Smooth muscle cell of the coronary artery (primary cell): ENCODE measurements at places on chromosomes 2 and 18. TPM values are rescaled to one million over a fixed set of nuclear protein-coding genes. Genes with fewer than 3 reads are reported as not detected.

The ANKRD30BL gene
- total RNA-seq: not detected in 2 replicates

The PKDCC gene
- 28.9 and 147 TPM in 2 replicates for total RNA-seq

The RGPD4 gene
- total RNA-seq: under 0.01 TPM in 1 of 2 replicates, not detected in the other

The HOXD8 gene
- total RNA-seq: 0.23 and 1.9 TPM in 2 replicates

The STPG4 gene
- 0.23 TPM in 2 replicates for total RNA-seq

The UGT1A8 gene
- under 0.01 and 0.08 TPM in 2 replicates for total RNA-seq

The CENPA gene
- total RNA-seq: 0.47 and 2.9 TPM in 2 replicates

The PFN4 gene
- total RNA-seq: 0.60 TPM in 1 of 2 replicates, not detected in the other

The EML6 gene
- 0.35 and 0.75 TPM in 2 replicates for total RNA-seq

The PASK gene
- 2.4 and 9.9 TPM in 2 replicates for total RNA-seq

The CCDC141 gene
- total RNA-seq: under 0.01 and 0.15 TPM in 2 replicates

The AOX1 gene
- total RNA-seq: 3.2 and 208 TPM in 2 replicates

The APCDD1 gene
- 0.15 and 10.5 TPM in 2 replicates for total RNA-seq

The SKOR2 gene
- total RNA-seq: not detected in 2 replicates

The GKN1 gene
- total RNA-seq: not detected in 2 replicates

The NLRC4 gene
- total RNA-seq: not detected in 2 replicates

The AKAIN1 gene
- not detected in 2 replicates for total RNA-seq

The SERPINB3 gene
- total RNA-seq: 2.3 TPM in 1 of 2 replicates, not detected in the other

The PLB1 gene
- 0.23 and 0.30 TPM in 2 replicates for total RNA-seq

The DLX2 gene
- total RNA-seq: 0.15 TPM in 1 of 2 replicates, not detected in the other

The FNDC4 gene
- 15.9 and 31.8 TPM in 2 replicates for total RNA-seq

The NOSTRIN gene
- 0.08 and 0.23 TPM in 2 replicates for total RNA-seq

The CD302 gene
- total RNA-seq: 2.5 and 7.7 TPM in 2 replicates

The CFAP65 gene
- total RNA-seq: not detected in 2 replicates

The DNAH7 gene
- 0.53 and 0.94 TPM in 2 replicates for total RNA-seq

The LINC00305 gene
- total RNA-seq: not detected in 2 replicates

The RTTN gene
- 9.5 and 10.2 TPM in 2 replicates for total RNA-seq

The SPATA3 gene
- not detected in 2 replicates for total RNA-seq

The QPCT gene
- 2.2 and 13.6 TPM in 2 replicates for total RNA-seq

The SOS1 gene
- total RNA-seq: 11.2 and 20.0 TPM in 2 replicates

The CIB4 gene
- total RNA-seq: not detected in 2 replicates

The UGT1A4 gene
- not detected in 2 replicates for total RNA-seq

The IL36B gene
- not detected in 2 replicates for total RNA-seq

The MTCL1 gene
- total RNA-seq: 26.7 and 68.1 TPM in 2 replicates

The RAPH1 gene
- 12.4 and 16.5 TPM in 2 replicates for total RNA-seq

The UGT1A10 gene
- total RNA-seq: 0.23 TPM in 1 of 2 replicates, not detected in the other

The APLF gene
- 3.8 and 9.0 TPM in 2 replicates for total RNA-seq

The SS18 gene
- total RNA-seq: 107 and 114 TPM in 2 replicates

The TMEM247 gene
- total RNA-seq: not detected in 2 replicates

The TUBA3D gene
- not detected in 2 replicates for total RNA-seq

The VAPA gene
- 110 and 232 TPM in 2 replicates for total RNA-seq

The SERPINB12 gene
- not detected in 2 replicates for total RNA-seq

The CNTNAP5 gene
- 0.38 TPM in 1 of 2 replicates, not detected in the other for total RNA-seq

The EHD3 gene
- 23.1 and 62.2 TPM in 2 replicates for total RNA-seq

The GPATCH11 gene
- total RNA-seq: 5.0 and 5.3 TPM in 2 replicates

The ABCB11 gene
- not detected in 2 replicates for total RNA-seq

The PTH2R gene
- total RNA-seq: 0.08 TPM in 1 of 2 replicates, not detected in the other
